Stimulated activated CD8-positive, alpha-beta memory T cell treated with anti-CD3 and anti-CD28 coated beads, Interleukin-7, amount 100 ng/mL, for 4 hours (primary cell): ENCODE measurements at places on chromosomes 12 and 14.

GRCh38 chr12:24244231-24244630 is 294.8 kb upstream of the SOX5 start:
- DNase-seq, result no peak

- no peak for DNase-seq
Measured at GRCh38 chr14:38342803-38343202, 86.9 kb upstream of the CLEC14A start.

DNA sequence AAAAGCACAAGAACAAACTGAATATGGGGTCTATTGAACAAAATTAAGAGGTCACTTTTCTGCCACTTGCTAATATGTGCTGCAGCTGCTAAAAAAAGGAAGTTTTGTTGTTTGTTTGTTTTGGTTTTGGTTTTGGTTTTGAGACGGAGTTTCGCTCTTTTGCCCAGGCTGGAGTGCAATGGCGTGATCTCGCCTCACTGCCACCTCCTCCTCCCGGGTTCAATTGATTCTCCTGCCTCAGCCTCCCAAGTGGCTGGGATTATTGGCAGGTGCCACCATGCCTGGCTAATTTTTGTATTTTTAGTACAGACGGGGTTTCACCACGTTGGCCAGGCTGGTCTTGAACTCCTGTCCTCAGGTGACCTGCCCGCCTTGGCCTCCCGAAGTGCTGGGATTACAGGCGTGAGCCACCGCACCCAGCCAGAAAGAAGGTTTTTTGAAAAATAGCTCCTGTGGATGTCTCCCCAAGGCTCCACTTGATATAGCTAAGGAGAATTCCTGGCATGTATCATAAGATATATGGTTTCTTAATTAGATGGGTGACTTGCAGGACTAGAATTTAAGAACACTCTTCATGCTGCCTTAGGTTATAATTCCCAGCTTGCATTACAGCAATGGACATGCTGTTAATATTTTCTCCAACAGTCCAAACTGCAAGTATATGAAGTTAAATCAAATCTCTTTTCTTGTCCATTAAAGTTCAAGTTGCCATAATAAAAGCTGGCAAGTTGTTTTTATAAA is 237.6 kb upstream of the AMIGO2 start:
- DNase-seq, result no peak

GRCh38 chr12:27332407-27332713 is 276 bp upstream of the BMAL2 start:
- DNase-seq, result no peak

GRCh38 chr12:109460538-109460937 is 16.6 kb downstream of the KCTD10 start:
- DNase-seq, result no peak
